ENCODE measurements at places on chromosomes 6 and 20. TPM values are rescaled to one million over a fixed set of nuclear protein-coding genes. Genes with fewer than 3 reads are reported as not detected.

The GLP1R gene
- total RNA-seq: not detected

The NT5E gene
- 111 TPM for total RNA-seq

The C20orf141 gene
- not detected for total RNA-seq

The COL9A3 gene
- 44.4 TPM for total RNA-seq

The SSTR4 gene
- not detected for total RNA-seq

The PCNA gene
- 108 TPM for total RNA-seq

The SLC2A4RG gene
- 58.7 TPM for total RNA-seq

The SLC26A8 gene
- not detected for total RNA-seq

The POPDC3 gene
- total RNA-seq: 39.7 TPM

The ALDH8A1 gene
- 0.32 TPM for total RNA-seq

The DEFB124 gene
- total RNA-seq: not detected

The CTCFL gene
- total RNA-seq: not detected

The NDRG3 gene
- 34.2 TPM for total RNA-seq

The XKR7 gene
- total RNA-seq: not detected

The BEND3 gene
- total RNA-seq: 1.4 TPM

The SNAP25 gene
- total RNA-seq: 6.6 TPM

The LGSN gene
- total RNA-seq: not detected

The LY86 gene
- total RNA-seq: not detected

The MYCT1 gene
- 0.48 TPM for total RNA-seq

The COL21A1 gene
- 1.0 TPM for total RNA-seq

The ANKRD66 gene
- total RNA-seq: not detected

The EYS gene
- total RNA-seq: not detected
